ENCODE measurements at places on chromosomes 2 and 18.

GRCh38 chr2:26635401-26635800 is 5.8 kb downstream of the CIB4 start:
- no peak for DNase-seq

- DNase-seq: no peak
Observed at GRCh38 chr2:174024524-174025270, 59.5 kb upstream of the SP3 start.

- no peak for DNase-seq
Observed at GRCh38 chr2:150424406-150424805, 63.1 kb downstream of the RND3 start.

- no peak for DNase-seq
Observed at GRCh38 chr2:64204703-64205102, 60.5 kb upstream of the PELI1 start.

GRCh38 chr2:205860885-205861284 is 178.6 kb downstream of the NRP2 start:
- no peak for DNase-seq

DNA sequence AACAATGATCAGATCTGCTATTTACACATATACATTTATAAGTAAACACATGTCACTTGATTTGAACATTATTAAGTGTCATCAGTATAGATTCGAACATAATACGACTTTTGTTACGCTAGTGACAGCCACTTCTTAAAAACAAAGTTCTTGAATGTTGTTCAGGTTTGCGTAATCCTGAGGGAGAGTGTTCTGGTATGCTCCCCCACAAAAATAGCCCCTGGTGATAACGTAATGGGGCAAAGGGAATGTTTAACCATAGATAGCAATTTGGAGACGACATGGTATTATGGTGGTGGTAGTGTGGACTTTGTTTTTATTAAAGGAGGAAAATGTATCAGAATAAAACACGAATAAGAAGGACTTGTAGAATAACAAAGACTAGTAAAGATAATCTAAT is 90.6 kb downstream of the PLEKHM3 start:
- DNase-seq: no peak

GRCh38 chr2:127044165-127044718 is 62.7 kb downstream of the BIN1 start:
- DNase-seq: no peak

GRCh38 chr2:28408764-28409599 is 16.3 kb downstream of the FOSL2 start:
- no peak for DNase-seq

DNA sequence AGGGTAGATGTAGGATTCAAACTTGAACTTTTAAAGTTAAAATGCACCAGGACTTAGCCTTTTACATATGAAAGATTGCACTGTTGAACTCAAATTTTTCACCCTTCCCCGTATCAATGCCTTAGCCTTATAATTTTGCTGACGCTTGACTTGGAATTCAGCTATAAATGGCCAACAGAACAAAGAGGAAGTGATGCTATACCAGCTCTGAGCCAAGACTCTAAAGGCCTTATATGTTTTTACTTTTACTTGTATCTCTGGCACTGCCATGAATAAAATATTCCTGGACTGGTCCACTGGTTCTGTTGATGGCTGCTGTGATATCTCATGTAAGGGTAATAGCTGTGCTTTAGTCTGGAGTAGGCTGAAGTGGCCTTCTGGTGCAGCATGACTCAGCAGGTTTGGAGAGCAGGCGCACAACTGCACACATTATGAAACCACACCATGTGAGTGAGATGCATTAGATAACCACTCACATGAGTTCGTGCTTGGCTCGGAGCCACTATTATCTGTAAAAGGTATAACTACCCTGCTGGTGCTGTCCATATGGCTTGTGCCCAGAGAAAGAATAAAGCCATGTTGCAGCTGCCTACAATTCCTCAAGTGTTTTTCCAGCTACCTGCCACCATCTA is 8.4 kb upstream of the IER3IP1 start:
- no peak for DNase-seq

DNA sequence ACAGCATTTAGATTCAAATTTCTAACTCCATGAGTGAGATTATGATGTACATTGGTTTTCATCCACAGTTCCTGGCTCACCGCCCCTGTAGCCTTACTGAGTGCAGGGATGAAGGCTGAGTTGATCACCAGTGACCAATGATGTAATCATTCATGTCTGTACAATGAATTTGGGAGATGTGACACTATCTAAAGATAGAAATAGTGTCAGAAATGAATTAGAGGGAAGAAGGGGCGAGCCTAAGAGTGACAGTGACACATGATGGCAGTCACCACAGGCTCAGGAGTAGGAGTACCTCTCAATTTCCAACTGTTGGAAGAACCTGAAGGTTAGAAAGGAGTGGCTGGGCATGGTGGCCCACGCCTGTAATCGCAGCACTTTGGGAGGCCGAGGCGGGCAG is 3.2 kb downstream of the METTL4 start:
- no peak for DNase-seq

DNA sequence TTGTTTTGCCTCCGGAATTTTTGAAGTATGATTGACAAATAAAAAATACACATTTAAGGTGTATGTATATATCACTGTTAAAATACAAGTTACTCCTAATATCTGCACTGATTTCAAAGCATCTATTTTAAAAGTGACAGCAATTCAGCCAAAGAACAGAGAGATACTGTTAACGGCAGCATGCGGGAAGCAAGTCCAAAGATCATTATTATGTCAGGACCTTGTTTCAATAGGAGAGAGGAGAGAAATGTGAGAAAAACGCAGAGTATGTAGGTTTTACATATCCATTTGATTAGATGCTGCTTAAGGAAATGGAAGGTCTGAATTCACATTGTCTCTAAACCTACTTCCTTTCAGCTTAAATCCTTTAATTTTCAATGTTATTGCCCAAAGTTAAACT is 545.5 kb upstream of the SLC8A1 start:
- DNase-seq: no peak

GRCh38 chr2:149422337-149422990 is 92.1 kb downstream of the LYPD6 start:
- no peak for DNase-seq

DNA sequence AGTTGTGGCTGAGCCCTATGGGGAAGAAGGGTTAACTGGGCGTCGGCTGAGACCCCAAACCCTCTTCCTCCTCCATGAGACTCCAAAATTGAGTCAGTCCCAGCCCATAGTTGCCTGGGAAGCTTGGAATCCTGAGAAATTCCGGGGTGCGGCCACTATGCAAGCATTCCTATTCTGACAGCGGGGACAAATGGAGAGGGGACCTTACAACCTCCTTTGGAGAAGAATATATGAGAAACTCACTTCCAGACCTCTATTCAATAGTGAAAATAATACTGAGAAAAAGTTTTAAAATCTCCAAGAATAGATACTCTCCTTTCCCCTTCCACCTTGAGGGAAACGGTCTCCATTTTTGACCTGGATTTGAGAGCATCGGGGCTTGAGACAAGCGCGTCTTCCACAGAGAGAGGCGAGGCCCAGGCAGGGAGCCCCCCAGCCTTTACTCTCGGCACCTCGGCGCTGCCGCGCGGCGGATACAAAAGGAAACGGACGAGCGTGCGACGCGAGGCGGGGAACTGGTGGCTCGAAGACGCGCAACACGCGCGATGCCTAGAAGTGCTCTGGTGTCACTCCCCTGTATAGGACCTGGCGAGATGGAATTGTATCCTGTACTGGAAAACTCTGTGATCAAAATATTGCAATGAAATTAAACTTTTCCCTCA is 11.1 kb downstream of the NR4A2 start:
- DNase-seq: no peak

- DNase-seq: no peak
Observed at GRCh38 chr2:12168791-12169388, 422.5 kb downstream of the LPIN1 start.

Data from D341Med (cell line).